Stimulated activated CD8-positive, alpha-beta memory T cell treated with anti-CD3 and anti-CD28 coated beads, Interleukin-7, amount 100 ng/mL, for 48 hours (primary cell): ENCODE measurements at places on chromosomes 2 and 18.

GRCh38 chr2:130328710-130329109 lies 14.0 kb upstream of the IMP4 start:
- no peak for DNase-seq

DNA sequence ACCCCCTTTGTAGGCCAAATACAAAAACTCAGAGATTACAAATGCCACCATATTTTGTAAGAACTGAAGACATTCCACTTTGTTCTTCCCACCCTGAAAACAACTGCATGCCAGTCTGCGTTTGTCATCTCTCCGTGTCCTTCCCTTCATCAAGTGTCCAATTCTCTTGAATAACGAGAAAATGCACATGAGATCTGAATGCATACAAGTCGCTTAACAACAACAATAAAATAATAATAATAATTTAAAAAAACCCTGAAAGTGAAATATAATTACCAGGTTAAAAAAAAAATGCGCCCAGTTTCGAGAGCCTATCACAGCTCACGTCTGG lies 2.0 kb upstream of the SETBP1 start:
- DNase-seq: no peak

- DNase-seq: no peak
Measured at GRCh38 chr2:144082327-144082726, 437.6 kb downstream of the ZEB2 start.

DNA sequence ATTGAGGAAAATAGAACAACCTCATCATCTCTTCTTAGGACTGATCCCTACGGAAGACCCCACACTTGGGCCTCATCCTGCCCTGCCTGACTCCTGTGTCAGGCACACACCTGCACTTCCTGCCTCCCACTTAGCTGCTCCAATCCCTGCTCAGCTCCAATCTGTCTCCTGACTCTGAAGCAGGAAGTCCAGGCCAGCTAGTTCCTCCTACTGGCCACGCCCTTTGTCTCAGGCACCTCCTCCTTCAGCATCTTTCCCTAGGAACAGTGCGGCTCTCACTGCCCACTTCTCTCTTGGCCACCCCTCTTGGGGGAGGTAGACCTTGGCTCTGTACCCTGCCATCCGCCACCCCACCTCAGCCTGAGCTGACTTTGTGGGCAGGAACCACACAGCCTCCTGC lies 135.8 kb downstream of the CELF4 start:
- DNase-seq: no peak

DNA sequence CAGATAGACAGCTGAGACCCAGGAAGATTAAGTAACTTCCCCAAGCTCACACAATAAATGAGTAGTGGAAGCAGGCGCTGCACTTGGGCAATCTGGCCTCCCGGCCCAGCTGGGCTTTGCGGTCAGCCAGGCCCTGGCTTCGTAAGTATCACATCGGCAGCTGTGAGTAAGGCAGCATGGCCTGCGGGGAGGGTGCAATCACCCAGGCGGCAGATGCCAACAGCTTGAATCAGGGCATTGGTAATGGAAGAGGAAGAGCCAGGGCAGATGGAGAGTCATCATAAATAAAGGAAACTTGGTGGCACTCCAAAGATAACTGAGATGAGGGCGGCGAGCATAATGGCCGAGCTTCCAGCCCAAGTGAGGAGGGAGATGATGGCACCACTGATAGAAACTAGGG lies 217.9 kb upstream of the PID1 start:
- no peak for DNase-seq

GRCh38 chr2:15780912-15781574 lies 159.3 kb upstream of the MYCN start:
- no peak for DNase-seq

- no peak for DNase-seq
Measured at GRCh38 chr2:208269091-208269490, 3.0 kb downstream of the PIKFYVE start.
